Stimulated activated CD8-positive, alpha-beta memory T cell treated with anti-CD3 and anti-CD28 coated beads, Interleukin-4, amount 100 ng/mL, for 24 hours (primary cell): ENCODE measurements at places on chromosomes 12 and 14.
A peak's percentile ranks its signal among the peaks of the same experiment; 100 is the strongest.

DNA sequence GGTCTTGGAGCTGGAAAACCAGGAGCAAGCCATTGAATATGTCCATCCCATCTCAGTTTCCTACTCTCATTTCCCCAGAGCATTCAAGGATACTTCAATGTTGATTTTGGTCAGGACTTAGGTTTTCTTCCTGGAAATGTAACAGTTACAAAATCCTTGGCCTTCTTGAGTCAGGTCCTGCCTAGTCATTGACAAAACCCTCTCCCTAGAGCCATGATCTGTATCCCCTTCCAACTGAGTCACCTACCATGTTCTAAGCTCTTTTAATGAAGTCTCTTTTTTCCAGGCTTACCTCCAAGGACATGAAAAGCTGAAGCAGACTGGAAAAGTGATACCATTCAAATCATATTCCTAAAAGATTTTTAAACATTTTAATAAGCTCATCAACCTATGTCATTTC is 549.2 kb downstream of the GALC start:
- no peak for DNase-seq

DNA sequence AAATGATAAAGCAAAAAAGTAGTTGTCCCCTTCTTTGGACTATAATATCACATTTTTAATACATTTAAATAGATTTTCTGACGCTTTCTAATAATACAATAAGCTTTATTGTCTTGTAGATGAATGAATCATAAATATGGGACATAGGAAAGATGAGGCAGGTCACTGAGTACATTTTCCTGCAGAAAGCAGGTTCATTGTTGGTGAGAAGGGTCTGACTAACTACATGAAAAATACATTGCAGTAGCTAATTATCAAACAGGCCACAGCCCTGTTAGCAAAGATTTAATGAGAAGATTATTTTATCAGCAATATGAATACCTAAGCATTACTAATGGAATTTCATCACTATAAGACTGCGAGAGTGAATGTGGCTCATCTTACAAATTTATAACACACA is 45.6 kb downstream of the ABCD2 start:
- no peak for DNase-seq

DNA sequence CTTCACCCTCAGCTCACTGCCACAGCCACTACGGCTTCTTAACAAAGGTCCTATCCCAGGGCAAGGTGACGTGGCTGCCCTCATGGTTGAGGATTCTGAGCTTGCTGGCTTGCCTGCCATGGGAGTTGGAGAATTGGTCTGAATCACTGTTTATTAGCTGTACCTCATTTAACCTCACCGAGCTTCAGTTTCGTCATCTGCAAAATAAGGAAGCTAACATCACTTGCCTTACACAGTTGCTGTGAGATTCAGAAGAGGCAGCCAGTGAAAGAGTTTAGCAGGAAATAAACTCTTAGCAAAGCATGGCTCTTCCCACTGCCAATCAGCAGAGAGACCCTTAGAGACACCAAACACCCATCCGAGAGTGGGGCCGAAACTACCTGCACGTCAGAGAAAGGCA is 90.1 kb upstream of the KCNA1 start:
- DNase-seq, result no peak

DNA sequence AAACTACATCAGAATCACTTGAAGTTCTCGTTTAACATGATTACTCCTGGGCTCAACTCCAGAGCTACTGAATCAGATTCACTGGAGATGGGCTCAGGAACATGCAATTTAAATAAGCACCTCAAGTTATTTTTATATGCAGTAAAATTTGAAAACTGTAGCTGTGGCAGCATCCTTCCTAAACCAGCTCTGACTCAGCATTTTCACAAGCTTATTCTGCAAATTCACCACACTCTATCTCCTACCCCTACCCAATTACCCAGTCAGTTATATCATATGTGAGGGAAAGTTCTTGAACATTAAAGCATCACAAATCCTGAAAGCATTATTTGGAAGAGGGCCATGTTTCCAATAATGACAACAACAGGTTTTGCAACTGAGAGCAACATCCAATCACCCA is 24.2 kb upstream of the LRRC9 start:
- no peak for DNase-seq

- peak; percentile 15 for DNase-seq
These were observed 34.3 kb upstream of the TEX22 start for GRCh38 chr14:105363847-105364708.

DNA sequence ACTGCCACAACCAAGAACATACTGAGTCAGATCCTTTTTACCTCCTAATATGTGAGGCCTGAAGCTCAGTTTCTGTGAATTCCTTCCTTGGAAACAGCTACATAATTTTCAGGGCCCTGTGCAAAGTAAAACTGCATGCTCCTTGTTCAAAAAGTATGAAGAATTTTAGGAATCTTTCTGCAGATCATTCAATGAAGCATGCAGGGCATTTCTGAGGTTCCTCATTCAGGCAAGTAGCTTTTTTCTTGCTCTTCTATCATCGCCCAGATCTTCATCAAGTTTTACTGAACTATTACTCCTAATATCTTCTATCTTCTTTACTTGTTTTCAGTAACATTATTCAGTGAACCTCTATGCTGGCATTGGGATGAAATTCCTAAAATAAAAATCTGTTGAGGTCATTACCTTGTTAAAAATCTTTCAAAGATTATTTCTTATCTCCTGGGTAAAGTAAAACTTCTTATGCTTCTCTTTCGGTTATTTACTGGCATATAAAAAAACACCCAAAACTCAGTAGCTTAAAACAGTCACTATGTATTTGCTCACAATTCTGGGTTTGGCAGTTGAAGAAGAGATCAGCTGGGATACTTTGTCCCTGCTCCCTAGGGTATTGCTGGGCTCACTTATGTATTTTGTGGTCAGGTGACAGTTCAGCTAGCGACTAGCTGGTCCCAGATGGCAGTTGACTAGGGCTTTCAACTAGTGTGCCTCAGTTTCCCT is 42.6 kb upstream of the KRR1 start:
- DNase-seq, result no peak

DNA sequence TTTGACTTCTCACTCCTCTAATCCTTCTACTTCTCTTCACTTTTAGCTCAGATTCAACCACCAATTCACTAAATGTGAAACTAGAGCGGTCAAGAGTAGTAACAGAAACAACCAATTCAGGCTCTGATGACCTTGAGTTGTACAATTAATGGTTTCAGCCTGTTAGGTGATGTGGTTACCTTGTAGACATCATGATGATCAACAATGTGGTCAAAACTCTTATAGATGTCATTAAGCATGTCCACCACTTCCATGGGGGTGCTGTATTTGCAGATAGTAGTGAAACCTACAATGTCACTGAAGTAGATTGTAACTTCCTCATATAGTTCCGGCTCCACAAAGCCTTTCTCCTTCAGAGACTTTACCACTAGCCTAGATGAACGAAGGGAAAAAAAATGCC is 54.1 kb upstream of the PLBD1 start:
- DNase-seq, result no peak

DNA sequence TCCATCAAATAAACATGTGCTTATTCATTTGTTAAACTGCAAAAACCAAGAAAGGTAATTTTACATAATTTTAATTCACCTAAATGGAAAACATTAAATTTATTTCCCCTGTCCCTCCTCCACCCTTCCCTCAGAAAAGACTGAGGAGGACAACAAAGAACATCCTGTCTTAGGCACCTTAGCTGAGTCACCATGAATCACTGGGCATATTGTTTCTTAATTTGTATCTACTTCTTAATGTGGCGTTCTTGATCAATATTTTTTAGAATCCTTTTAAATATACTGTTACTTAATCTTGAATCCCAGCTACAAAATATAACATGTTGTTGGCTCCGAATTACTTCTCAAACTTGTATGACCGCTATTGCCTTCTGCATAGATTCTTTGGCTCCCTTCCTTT is 23.5 kb downstream of the SIX6 start:
- DNase-seq, result no peak
